Spinal cord (tissue), 10 donors: ENCODE measurements at places on chromosomes 16 and 17.

GRCh38 chr16:49684696-49685095 lies 171.2 kb downstream of the ZNF423 start:
- no peak for DNase-seq

DNA sequence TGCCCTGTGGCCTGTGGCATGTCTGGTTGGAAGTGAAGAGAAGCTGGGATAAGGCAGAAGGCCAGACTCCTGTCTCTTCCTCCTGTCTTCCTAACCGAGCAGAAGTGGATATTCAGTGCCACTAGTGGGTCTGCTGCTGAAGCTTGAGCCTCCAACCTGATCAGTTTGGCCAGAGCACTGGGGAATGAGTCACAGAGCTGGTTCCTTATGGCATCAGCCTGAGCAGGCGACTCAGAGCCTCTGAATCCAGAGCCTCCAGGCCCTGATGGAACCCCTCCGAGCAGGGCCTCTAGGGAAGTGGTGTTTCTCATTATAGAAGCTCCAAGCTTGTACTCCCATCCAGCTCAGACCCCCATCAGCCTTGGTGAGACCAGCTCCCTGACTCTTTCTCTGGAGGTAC lies 2.0 kb downstream of the WSCD1 start:
- DNase-seq: no peak

DNA sequence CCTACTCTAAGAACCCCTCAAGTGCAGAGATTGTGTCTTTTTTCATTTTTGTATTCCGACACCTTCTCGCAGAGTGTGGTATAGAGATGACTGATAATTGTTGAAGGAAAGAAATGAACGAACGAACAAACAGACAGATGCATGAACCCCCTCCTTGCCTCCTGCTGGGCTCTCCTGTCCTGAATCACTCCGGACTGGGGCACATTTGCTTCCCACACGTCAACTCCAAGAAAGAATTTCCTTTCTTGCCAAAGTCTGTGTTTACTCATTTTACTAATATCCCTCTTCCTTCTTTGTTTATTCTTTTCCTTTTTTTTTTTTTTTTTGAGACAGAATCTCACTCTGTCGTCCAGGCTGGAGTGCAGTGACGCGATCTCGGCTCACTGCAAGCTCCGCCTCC lies 37.5 kb upstream of the BHLHA9 start:
- DNase-seq: no peak

DNA sequence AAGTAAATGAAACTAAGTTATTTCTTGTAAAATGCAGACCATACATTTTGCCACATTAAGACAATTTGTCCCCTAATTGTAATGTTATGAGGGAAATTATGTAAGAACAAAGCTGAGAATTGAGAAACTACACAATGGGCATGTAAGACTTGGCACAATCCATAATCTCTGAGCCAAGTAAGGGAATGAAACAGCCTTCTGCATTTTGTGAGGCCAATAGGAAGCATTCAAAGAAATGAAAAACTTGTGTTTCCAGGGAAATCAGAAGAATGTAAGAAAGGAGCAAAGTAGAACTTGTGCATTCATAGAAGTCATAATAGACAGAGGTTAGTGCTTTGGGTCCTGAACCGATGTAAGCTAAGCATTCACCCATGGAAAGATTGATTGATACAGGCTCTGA lies 1.8 kb downstream of the KRTAP9-4 start:
- no peak for DNase-seq

DNA sequence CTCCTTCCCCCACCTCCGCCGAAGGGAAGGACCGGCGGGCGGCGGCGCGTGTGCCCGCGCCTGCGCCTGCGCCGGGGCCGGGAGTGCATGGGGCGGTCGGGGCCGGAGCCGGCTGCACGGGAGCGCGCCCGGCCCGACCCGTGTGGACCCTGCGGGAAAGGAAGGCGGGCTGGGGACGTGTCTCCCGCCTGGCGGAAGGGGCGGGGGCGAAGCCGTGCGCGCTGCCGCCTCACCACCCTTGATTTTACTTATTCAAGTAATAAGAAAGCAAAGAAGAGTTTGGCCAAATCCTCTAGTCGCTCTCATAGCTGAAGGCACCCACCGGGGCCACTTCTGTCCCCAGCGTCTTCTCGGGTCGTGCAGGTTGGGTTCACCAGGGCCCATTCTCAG lies 596 bp upstream of the PFN1 start:
- DNase-seq: peak; percentile 77

GRCh38 chr17:59877965-59878364 lies 14.8 kb downstream of the TUBD1 start:
- DNase-seq: no peak

- no peak for DNase-seq
Observed at GRCh38 chr17:77965352-77965751, 6.8 kb downstream of the TNRC6C start.

- DNase-seq: no peak
Observed at GRCh38 chr17:77770331-77771105, 188.0 kb upstream of the TNRC6C start.

- no peak for DNase-seq
Observed at GRCh38 chr17:60729854-60730253, 52.2 kb downstream of the BCAS3 start.

DNA sequence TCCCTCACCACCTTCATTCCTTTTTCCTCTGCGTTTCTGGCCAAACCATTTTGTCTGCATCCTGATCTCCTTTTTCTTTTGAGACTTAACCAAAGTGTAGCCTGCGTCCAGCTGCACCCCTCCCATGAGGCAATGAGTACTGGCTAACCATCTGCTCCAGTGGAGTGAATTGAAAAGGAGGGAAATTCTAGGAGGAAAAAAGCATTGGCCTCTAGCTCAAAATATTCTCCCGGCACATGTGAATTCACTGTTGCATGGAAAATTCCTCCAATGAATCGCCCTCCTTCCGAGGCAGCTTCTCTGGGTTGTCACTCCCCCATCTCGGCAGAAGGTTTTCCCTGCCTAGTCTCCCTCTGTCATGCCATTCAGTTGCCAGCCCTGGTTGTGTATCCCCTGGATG lies 5.6 kb downstream of the RAP1GAP2 start:
- DNase-seq: no peak

GRCh38 chr17:78925662-78926555 lies 722 bp upstream of the TIMP2 start:
- no peak for DNase-seq

DNA sequence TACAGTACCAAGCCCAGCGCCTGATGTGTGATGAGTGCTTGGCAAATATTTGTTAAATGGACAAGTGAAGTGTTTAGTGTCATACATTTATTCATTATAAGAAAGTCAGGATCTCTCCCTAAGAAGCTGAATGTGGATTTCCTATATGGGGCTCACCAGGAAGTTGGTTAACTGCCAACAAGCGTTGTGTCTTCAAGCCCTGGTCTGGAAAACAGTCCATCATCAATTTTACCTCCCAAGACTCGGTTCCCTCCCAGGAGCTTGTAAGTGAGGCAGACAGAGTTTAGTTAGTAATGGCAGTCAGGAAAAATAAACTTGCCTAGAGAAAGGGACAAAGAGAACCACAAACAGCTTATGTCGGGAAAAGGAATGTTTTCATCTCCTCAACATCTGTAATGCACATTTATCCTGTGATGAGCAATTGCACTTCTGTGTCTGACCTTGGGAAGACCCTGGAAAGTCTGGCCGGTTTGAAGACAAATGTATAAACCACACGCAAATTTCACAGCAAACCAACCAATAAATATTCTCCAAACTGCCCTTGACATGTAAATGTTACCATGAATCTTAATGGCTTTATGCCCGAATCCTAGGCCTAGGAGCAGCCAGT lies 28.3 kb downstream of the C16orf95 start:
- DNase-seq: no peak

GRCh38 chr16:23924128-23924527 lies 88.3 kb downstream of the PRKCB start:
- DNase-seq: no peak

GRCh38 chr17:77107506-77108433 lies 33.0 kb upstream of the SEC14L1 start:
- no peak for DNase-seq

DNA sequence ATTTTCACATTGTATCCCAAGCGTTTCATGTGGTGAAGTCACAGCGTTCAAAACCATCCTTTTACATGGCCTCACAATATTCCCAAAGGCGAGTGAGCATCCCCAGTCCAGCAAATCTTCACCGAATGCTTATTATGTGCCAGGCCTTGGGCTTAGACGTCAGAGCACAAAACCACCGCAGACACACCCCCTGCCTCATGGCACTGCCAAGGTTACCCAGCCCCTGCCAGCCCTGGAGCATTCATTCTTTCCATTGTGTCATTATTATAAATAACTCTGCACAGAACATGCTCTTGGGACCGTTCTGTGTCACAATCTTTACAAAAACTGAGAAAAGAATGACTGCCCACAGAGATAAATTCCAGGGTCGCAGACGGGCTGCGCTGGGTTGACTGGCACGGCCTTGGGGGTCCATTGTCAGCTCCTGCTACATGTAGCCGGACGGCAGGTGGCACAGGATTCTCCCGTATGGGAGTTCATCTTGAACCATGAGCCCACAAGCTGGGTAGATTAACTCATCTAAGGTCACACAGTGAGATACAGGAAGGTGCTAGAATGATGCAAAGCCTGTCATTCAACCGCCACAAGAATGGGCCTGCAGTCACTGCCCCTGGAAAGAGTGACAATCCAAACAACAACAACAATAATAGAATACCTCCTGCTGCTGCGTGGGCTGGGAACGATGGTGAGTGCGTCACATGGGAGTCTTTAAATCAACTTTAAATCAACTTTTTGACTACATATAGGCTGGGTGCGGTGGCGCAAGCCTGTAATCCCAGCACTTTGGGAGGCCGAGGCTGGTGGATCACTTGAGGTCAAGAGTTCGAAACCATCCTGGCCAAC lies 4.5 kb upstream of the NECAB2 start:
- no peak for DNase-seq

- no peak for DNase-seq
Observed at GRCh38 chr16:48052731-48053417, 102.9 kb downstream of the ABCC12 start.

DNA sequence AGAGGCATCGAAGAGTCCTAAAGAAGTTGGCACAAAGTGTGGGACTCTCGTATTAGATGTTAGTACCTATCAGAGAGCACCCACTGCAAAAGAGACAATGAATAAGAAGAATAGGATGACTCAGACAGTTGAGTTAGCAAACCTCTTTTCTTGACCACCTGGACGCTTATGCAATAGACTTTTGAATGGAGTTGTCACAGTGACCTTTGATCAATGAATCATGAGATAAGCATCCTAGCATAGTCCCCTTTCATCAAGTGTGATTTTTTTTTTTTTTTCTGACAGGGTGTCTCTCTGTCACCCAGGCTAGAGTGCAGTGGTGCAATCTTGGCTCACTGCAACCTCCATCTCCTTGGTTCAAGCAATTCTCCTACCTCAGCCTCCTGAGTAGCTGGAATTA lies 1417.9 kb upstream of the GOT2 start:
- no peak for DNase-seq

DNA sequence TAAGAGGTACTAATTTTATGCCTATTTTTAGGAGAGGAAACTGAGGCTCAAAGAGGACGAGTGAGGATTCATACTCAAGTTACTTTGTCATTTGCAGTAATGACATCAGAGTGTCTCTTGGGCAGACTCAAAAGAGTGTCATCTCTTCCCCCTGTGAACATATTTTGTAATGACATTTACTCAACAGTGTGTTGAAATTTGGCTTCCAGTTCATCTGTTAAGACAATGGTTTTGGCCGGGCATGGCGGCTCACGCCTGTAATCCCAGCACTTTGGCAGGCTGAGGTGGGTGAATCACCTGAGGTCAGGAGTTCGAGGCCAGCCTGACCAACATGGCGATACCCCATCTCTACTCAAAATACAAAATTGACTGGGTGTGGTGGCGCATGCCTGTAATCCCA lies 28.9 kb downstream of the WFDC1 start:
- DNase-seq: no peak

- DNase-seq: peak; percentile 97
Observed at GRCh38 chr17:11644265-11645212, 46.3 kb downstream of the DNAH9 start.

GRCh38 chr16:30184096-30184890 lies 891 bp downstream of the CORO1A start:
- DNase-seq: peak; percentile 12

DNA sequence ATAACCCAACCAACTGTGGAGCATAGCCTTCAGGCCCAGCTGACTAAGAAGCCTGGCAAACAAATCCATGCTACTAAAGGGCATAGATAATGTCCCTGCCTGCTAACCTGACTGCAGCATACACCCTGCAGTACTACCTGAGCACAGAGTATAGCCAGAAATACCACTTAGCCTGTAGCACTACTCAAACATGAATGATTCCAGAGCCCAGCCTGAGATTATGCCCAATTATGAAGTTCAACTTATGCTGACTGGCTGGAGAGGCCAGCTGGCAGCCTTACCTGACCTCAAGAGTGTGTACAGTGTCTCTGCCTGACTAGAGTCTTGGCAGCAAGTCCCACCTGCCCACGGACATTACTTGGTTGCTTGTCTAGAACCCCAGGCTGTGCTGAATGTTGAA lies 1265.3 kb downstream of the CDH11 start:
- no peak for DNase-seq
